ENCODE measurements at places on chromosomes 6 and 20.

- no peak for DNase-seq
Observed at GRCh38 chr20:1282966-1283365, 16.9 kb downstream of the SNPH start.

DNA sequence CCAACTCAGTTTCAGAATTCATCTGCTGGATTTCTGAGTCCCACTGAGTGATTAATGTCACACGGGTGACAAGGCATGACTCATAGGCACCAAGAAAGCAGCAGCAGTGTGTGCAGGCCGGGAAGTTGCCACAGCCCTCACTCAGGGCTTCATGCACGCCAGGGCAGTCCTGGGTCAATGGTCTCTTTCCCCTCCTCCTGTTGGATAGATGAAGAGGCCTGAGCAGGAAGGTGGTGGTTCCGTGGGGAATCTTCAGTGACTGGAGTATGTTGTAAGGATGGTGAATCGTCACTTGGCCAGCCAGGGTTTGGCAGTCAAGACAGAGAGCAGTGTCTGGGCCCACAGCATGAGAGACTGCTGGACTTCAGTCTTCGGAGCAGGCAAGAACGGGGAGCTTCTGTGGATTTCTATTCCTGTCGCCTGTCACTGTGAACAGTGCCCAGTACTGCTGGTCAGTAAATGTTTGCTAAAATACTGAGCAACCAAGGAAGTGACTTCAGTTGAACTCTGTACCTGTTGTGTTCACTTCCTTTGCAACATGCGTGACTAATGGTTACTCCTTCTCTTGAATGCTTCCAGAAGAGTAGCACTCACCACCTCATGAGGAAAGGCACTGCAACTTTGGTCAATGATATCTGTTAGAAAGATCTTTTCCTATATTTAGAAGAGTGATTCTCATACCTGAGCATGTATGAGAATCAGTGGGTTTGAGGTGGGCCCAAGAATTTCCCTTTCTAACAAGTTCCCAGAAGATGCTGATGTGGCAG is 62.0 kb upstream of the CD93 start:
- peak; percentile 4 for DNase-seq

DNA sequence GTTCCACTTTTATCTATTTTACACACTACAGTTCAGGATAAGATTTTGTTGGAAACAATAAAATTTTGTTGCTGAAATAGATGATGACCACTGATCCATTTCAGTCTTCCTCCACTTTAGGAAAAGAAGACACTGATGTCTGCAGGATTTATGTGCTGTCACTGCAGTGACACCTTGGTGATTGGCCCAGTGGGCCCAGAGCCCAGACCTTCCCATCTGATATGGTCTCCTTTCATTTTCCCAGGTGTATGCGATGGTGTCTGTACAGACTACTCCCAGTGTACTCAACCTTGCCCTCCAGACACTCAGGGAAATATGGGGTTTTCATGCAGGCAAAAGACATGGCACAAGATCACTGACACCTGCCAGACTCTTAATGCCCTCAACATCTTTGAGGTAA is 19.6 kb upstream of the ADGRF4 start:
- DNase-seq: no peak

DNA sequence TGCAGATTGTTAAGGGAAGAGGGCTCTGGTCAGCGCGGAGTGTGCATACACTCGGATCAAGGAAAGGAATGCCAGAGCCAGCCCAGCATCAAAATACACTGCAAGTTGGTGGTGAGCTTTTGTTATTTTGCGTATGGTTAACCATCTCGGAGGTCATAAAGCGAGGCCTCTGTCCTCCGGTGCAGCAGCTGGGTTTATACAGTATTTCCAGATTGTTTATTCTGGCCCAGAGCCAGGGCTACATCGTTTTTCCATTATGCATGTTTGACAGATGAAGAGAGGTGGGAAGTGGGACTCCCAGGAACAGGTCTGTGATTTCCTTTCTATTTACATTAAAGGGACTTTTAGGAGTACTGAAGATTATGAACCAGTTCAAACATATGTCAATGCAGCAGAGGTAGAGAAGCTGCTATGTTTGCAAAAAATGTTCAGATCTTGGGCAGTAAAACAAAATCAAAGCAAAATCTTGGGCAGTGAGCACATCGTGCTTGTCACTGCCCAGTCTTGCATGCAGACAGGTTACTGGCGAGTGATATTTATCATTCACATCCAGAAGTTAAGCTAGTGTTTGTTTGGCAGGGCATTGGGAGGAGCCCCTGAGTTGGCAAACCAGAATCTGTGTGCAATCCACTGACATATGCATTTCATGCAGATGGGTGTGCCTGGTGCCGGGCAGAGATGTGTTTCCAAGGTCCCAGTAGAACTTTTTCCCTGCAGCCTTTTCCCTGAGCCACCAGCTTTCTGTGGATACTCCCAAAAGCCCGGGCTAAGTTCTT is 256.3 kb upstream of the TAB2 start:
- no peak for DNase-seq

DNA sequence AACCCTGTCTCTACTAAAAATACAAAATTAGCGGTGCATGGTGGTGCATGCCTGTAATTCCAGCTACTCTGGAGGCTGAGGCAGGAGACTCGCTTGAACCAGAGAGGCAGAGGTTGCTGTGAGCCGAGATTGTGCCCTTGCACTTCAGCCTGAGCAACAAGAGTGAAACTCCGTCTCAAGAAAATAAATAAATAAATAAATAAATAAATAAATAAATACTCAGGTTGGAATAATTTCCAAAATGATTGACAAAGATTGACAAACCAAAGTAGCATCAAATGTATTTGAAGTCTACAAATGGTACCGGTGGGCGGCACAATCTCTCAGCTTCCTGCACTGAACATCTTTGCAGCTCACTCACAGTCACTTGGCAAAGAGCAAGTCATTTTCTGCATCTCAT is 144.1 kb upstream of the NRSN1 start:
- DNase-seq: no peak

GRCh38 chr6:20687494-20687893 is 153.2 kb downstream of the CDKAL1 start:
- no peak for DNase-seq

DNA sequence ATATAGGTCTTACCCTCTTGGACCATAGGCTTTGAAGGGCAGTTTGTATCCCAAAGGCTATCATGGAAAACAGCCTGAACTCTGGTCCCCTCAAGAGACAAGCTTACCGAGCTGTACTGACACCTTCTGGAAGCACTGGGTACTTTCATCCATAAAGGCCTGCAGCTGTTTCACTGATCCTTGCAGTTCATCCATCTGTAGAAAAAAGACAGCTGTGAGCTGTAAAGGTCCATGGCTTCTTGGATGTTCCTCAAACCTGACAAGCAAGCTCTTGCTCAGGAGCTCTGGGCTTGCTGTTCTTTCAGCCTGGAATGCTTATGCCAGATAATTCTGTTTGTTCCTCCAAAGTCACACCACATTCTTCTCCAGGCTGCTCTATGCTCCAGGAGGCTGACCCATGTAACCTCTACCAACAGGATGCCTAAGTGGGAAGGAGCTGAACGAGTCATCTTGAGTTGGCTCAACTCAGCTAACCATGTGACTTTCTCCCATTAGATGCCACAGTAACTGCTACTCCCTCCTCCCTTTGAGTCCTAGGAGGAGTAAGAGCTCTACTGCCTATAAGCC is 8.8 kb upstream of the NDRG3 start:
- no peak for DNase-seq

DNA sequence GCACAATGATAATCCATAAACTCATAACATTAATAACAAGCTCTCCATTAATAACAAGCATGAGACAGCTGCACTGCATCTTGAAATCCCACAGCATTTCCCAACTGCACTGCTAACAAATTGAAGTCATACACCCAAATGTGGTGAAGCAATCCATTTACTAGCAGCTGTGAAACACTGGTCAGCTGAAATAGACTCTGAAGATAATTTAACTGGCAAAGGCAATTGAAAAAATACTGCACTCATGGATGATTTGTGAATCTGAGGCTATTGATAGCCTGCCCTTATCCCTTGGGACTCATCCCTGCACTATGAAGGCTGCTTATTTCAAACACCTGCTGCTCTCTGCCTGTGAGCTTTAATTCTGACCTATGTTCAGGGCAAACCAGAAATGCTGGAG is 49.1 kb upstream of the PLCB1 start:
- no peak for DNase-seq

DNA sequence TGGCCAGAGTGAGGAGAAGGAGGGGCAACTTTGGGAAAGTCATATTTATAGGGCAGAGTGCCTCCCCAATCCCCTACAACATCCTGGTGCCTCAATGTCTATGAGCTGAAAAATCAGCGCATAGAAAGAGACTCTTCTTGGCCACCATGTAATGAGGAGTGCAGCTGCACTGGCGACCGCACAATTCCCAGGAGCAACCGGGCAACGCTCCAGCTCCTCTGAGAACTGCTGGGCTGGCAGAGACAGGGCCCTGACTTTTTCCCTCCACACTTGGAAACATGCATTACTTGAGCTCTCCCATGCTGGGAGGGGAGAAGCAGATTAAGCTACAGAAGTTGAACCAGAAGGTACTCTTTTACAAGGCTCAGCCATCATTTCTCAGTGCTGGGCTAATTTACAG is 31.4 kb upstream of the MARCKS start:
- no peak for DNase-seq

GRCh38 chr6:14828201-14828611 is 417.7 kb upstream of the JARID2 start:
- no peak for DNase-seq

DNA sequence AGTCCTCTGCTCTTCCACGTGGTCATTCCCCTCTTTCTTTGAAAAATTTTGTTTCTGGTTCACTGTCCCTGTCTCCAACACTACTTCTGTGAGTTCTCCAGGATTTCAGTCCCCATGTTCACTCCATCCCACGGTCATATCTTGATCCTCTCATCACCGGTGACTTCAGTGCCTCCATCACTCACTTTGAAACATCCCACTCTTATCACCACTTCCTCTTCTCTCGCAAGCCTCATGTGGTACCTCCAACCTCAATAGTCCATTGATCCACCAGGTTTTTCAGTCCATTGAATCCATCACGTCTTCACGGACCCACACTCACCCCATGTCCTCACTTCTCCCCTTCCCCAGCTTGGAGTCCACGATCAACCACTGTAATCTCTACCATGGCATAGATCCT is 64.8 kb downstream of the CARMIL1 start:
- no peak for DNase-seq

GRCh38 chr6:46353528-46353927 is 137.7 kb downstream of the RCAN2 start:
- no peak for DNase-seq

GRCh38 chr6:154092326-154092962 is 53.4 kb downstream of the OPRM1 start:
- no peak for DNase-seq

GRCh38 chr20:46132705-46133120 is 14.6 kb downstream of the CD40 start:
- peak; percentile 49 for DNase-seq

DNA sequence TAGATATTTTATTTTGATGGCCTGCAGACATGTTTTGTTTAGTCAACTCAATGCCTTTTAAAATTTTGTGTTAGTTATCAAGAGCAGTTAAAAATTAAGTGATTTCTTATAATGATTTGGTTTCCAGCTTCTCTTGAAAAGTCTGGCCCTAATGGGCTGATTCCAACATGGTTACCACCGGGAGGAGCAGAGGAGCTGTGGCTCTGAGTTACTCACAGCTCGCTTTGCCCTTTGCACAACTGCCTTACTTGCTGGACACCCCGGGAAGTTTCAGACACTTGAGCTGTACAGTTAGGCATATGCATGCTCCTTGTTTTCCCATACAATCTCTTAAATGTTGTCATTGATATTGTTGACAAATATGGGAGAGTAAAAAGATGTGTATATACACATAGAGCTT is 173.1 kb upstream of the MMS22L start:
- no peak for DNase-seq

DNA sequence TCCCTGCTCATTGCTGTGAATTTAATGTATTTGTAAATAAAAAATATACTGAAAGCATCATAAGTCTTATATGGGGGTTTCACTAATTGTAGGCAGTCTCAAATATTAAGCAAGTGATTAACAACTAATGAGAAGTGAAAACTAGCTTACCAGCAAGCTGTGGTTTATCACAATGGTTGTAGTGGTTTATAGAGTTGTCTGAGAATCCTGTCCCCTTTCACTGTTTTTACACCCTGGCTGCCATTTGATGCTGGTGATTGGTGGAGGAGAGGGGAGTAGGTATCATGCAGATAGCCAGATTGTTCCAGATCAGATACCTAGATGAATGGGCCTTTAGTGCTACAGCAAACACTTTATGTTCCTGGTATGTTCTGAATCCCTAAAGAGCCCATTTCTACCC is 6.0 kb downstream of the MKKS start:
- DNase-seq: no peak

GRCh38 chr6:135710042-135710441 is 141.5 kb upstream of the PDE7B start:
- DNase-seq: no peak

DNA sequence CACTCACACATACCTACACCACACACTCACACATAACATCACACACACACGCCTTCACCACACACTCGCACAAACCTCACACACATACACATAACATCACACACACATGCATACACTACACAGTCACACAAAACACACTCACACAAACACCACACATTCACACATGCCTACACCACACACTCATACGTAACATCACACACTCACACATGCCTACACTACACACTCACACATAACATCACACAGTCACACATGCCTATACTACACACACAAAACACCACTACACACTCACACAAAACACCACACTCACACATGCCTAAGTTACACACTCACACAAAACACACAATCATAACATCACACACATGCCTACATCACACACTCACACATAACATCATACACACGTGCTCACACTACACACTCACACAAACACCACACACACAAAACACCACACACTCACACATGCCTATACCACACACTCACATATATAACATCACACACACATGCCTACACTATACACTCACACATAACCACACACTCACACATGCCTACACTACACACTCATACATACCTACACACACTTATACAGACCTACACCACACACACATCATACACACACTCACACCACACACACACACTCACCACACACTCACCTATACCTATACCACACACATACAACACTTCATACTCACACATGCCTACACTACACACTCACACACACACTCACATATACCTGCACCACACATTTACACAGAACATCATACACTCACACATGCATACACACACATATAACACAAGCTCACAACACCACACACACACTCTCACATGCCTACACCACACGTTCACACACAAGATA is 383.5 kb downstream of the C6orf118 start:
- no peak for DNase-seq

- DNase-seq: no peak
Observed at GRCh38 chr6:17863901-17864754, 123.3 kb downstream of the KIF13A start.

- no peak for DNase-seq
Observed at GRCh38 chr6:142444376-142444775, 142.6 kb downstream of the ADGRG6 start.

- no peak for DNase-seq
Observed at GRCh38 chr20:50001784-50002311, 19.1 kb downstream of the SNAI1 start.

- DNase-seq: no peak
Observed at GRCh38 chr6:56293781-56294180, 46.4 kb upstream of the COL21A1 start.

- DNase-seq: no peak
Observed at GRCh38 chr6:113630738-113631535, 226.2 kb upstream of the MARCKS start.

- no peak for DNase-seq
Observed at GRCh38 chr6:56021943-56022342, 146.6 kb upstream of the BMP5 start.
